ENCODE measurements at places on chromosomes 6 and 20. TPM values are rescaled to one million over a fixed set of nuclear protein-coding genes. Genes with fewer than 3 reads are reported as not detected.
A peak's percentile ranks its signal among the peaks of the same experiment; 100 is the strongest.

UBD gene
- not detected for total RNA-seq

NHSL1 gene
- total RNA-seq = 5.3 TPM

GRCh38 chr20:9516234-9516871, 2.0 kb downstream of the LAMP5 start:
- H3K4me3 ChIP-seq = no peak overlapping the region
- DNase-seq = no peak
- no peaks in the 10 kb centered on the region for H3K4me1 ChIP-seq

DNA sequence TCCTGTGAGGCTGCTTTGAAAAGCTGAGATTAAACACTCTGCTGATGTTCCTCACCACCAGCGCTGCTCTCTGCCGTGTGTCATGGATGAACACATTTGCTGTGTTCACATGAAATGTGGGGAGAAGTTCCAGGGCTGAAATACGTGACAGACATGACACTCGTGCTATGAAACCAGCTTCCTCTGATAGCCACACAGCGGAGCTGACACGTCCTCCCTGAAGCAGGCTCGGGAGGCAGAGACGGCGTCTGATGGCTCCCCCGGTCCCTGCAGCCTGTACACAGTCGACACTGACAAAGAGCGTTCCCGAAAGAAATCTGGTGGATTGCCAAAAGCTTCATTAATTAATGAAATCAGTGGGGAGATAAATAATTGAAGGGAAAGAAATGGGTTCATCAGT, 17.5 kb downstream of the AGPAT4 start:
- H3K27ac ChIP-seq = no peak overlapping the region
- no peak overlapping the region for H3K4me3 ChIP-seq
- H3K36me3 ChIP-seq = peaks cover 5% of the 10 kb centered on the region
- DNase-seq = no peak

- peaks cover under 1% of the 10 kb centered on the region for H3K4me1 ChIP-seq
- H3K4me3 ChIP-seq = peak overlapping the region; percentile 45
- no peaks in the 10 kb centered on the region for H3K36me3 ChIP-seq
- no peak overlapping the region for H3K27ac ChIP-seq
These were observed 33.6 kb upstream of the BTN3A2 start for GRCh38 chr6:26331218-26332073.

DNA sequence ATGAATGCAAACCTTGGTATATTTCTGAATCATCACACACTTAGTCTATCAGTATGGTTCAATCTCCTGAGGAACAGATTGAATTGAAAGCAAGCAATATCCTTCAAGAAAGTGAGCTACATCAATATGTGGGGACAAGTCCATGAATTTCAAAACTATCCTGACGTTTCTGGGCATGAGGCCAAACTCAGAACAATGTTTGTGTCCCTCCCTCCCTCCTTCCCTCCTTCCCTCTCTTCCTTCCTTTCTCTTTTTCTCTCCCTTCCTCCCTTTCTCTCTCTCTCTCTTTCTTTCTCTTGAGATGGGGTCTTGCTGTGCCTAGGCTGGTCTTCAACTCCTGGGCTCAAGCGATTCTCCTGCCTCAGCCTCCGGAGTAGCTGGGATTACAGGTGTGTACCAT, 27.9 kb upstream of the SYNCRIP start:
- H3K4me1 ChIP-seq = peaks cover 4% of the 10 kb centered on the region
- H3K27ac ChIP-seq = no peak overlapping the region
- no peak overlapping the region for H3K4me3 ChIP-seq
- H3K27me3 ChIP-seq = no peaks in the 10 kb centered on the region
- peak; percentile 9 for DNase-seq
